GM12878 (cell line): ENCODE measurements at places on chromosomes 5 and 9.

DNA sequence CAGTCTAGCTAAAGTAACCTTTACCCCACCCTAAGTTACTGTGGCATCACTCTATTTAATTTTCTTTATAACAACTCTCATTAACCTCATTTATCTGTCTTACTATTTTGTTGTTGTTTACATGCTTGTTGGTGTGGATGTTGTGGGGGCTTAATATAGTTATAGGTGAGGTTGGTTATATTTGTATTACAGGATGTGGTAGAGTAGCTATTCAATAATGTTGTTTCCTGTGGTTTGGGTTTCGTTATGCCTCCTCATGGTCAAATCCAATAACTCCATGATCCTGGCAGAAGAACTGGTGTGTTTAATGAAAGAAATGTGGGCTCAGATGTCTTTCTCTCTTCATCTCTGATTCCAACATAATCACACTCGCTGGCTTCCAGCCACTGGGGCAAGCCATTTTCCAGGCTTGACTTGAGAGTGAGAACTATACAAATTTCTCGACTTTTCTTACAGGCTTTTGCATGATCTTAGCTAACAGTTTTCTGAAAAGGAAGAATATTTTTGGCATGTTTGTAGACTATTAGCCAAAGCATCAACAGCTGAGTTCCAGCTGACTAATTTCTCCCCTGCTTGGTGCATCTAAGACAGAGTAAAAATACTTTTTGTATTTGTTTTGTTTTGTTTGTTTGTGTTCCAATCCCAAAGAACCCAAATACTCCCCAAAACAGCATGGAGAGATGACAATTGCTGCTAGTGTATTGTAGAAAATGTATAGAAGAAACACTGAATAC, 303.7 kb upstream of the PAPPA start:
- DNase-seq = no peak

DNA sequence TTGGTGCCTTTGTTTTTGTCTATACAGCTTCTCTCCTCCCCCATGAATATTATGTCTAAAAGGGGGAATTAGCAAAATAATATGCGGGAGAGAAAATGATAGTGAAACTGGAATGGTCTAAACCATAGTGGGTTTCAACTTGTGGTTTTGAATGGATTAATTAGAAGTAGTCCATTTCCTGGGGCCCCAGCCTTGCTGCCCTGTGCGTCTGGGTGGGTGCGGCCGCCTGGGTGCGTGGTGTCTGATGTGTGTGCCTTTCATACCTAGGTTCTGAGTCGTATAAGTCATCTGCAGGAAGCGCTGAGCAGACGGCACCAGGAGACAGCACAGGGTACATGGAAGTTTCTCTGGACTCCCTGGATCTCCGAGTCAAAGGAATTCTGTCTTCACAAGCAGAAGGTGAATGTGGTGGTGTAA, 120.0 kb upstream of the CACNA1B start:
- DNase-seq = peak; percentile 69

DNA sequence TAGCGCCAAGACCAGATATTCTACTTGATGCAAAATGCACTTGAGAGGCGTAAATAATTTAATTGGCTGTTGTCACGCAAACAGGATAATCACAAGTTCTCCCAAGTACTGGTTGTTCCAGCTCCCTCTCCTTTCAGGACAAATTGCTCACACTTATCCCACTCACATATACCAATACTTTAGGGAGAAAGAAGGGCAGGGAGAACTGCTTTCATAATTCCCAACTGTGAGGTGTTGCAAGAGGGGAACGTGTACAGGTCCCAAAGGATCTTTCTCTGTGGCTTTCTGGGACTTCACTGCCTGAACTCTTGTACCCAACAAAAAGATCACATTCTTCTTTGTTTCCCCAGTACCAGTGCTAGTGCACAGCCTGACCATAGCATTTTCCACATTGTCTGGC, 21.5 kb upstream of the TGFBI start:
- no peak for DNase-seq

GRCh38 chr9:111414406-111414805, 69.8 kb downstream of the ECPAS start:
- no peak for DNase-seq

- no peak for DNase-seq
Observed at GRCh38 chr9:116686135-116686534, 970 bp upstream of the TRIM32 start.

DNA sequence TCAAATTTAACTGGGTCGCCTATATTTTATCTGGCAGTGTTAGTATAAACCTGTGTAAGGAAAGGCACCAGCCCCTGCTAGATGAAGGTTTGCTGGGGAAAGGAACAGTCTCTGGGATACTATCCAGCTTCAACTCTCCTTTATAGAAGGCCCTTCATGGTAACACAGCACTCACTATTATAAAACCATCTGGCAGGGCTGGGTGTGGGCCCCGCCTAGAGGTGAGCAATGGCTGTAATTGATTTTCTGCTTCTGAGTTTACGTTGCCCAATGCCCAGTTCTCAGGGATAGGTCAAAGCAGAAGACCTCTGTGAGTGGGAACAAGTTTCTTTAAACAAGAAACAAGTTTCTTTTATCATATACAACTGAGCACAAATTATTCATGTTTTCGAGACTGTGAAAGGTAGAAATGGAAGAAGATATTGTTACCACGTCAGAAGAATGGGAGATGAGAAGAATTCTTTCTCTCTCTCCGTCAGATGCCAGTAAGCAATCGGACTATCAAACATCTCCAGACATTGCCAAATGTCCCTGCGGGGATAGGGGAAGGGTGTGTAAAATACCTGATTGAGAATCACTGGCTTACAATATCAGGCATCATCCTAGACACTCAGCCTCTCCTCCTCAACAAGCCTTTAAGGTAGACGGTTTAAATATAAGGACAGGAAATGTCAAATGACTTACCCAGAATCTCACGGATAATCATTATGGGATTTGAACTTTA, 205.9 kb downstream of the PDZD2 start:
- DNase-seq = no peak

DNA sequence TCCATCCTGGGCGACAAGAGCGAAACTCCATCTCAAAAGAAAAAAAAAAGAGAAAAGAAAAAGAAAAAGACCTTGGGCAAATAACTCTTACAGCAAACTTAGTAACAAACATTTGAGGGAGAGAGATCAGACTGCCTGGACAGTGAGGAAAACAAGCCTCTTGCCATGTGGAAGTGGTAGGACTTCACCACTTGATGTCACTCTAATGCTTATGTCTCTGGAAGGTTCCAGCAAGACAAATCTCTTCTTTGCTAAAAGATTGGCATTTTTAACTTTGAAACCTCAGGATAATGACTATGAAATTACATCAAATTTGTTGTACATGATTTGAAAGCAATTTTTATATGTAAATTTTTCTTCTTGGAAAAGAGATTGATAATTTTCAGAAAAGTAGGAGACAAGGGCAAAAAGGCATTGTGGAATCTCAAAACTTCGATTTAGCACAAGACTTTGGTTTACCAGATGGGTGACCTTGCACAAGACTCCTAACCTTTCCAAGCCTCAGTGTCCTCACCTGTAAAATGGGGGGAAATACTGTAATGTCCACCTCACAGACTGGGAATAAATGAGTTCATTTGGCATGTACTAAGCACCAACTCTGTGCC, 5.4 kb downstream of the ACTL7B start:
- DNase-seq = no peak

DNA sequence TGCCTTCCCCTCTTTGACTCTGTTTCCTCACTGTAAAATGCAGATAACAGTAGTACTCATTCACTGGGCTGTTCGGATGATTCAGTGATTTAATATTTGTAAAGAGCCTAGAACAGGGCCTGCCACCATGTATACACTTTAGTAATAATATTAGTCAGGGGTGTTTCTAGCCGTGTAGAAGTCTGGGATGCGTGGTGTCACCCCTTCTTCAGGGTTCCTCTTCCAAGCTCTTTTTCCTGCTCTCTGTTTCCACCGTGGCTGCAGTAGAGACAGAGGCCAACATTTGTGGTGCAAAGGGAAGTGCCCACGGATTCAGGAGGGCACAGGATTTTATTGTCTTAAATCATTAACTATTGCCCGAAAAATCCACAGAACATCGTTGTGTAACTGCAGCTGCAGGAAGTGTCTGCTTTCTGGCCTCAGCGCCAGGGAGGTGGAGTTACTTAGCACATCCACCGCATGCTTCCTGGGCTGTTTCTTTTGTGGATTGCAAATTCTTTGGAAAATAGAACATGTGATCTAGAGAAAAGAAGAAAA, 61.7 kb downstream of the TRIO start:
- DNase-seq = no peak

DNA sequence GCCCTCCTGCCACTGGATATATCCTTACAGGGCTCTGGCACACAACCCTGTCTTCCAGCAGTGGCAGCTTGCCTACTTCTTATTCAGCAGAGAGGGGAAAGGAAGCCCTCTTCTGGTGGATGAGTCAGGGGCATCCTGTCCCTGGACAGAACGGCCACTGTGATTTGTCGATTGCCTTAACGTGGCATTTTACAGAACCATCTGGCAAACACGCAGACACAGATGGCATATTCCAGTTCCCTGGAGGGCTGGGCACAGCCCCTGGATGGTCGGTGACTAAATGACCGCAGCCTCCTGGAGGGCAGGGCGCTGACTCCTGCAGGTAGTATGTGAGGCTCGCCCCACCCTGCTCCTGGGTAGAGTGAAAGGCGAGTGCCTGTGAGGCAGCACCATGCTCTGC, 62.1 kb downstream of the DCP2 start:
- DNase-seq = no peak

DNA sequence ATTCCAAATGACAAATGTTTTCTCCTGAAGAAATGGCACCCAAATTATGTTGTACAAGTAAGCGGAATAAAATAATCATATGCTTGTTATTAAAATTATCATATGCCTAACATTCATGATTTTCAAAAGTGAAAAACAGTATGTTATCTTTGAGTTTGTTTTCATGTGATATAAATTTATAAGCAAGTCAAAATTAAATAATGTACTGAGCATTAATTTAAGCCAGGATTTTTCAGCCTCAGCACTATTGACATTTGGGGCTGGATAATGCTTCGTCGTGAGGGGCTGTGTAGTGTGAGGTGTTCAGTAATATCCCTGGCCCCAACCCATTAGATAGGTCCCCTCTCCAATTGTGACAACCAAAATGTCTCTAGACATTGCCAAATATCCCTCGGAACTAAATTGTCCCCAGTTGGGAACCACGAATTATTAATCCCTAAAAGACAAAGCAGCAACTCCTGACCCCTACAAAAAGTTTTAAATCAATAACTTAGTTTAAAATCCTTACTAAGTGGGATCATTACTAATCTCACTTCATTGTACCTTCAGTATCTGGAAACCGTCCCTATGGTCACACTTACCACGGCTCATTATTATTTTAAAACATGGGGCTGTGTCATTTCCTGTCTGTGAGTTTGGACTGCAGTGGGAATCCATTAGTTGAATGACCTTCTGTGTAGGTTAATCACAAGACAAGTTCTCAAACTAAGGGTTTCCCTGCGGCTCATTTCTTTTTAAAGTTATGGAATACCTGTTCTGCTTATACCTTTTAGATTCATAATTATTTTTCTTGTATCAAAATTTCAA, 1.3 kb upstream of the NNT start:
- DNase-seq = peak; percentile 30

DNA sequence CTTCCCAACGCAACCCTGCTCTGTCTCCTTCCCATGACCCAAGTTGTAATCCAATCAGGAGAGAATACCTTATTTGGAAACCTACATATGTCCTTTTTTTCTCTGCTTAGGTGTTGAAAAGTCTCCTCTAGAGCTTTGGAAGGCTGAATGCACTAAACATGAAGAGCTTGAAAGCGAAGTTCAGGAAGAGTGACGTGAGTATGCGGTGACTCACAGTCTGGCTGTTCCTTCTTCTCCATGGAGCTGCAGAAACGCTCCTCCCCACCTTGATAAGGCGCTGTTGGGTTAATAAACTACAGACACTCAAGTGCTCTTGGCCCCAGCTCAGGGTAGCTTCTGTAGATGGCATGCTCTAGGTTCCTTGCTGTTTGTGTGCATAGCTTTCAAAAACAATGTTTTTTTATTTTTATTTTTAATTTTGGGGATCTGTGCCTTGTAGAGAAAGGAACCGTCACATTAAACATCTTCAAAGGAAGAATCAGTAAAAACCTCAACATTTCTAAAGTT, 30.7 kb downstream of the RAI14 start:
- DNase-seq = no peak

GRCh38 chr9:114611516-114612271, 603 bp downstream of the TMEM268 start:
- DNase-seq = no peak

- no peak for DNase-seq
Observed at GRCh38 chr5:103475629-103476240, 86.9 kb downstream of the NUDT12 start.

- no peak for DNase-seq
Observed at GRCh38 chr5:78552729-78553342, 95.7 kb downstream of the LHFPL2 start.

- DNase-seq = no peak
Observed at GRCh38 chr9:29514336-29514735, 1941.1 kb upstream of the C9orf72 start.

DNA sequence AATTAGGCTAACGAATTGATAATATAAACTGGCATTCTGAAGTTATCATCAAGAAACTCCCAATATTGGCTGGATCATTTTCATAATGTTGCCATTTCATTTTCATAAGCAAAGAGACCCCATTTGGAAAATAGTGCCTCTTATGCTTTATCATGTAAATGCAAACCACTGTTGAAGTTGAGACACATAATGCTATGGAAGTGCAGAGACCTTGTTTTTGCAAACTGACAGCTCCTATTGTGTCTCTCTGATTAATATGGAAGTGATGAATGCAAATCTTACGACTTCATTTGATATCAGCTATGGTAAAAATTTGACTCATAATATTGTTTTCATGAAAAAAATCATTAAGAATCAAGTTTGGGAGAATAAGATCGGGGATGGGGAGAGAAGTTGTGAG, 25.3 kb upstream of the ZNF608 start:
- DNase-seq = no peak

DNA sequence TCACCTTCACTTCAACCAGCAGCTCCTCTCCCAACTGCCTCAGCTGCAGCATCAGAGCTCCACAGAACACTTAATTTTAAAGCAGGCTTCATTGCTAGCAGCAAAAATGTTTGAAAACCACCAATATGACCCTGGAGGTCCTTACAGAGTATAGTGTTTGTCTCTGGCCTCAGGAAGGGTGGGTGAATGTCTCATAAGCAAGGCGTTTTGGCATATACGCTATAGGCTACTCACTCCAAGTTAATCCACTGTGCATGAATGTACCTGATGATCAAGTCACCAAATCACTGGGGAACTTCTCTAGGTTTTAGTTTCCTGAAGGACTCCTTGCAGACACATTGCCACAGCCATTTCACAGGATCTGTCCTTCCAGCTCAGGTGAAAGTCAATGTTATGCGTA, 125.3 kb downstream of the GABBR2 start:
- no peak for DNase-seq

DNA sequence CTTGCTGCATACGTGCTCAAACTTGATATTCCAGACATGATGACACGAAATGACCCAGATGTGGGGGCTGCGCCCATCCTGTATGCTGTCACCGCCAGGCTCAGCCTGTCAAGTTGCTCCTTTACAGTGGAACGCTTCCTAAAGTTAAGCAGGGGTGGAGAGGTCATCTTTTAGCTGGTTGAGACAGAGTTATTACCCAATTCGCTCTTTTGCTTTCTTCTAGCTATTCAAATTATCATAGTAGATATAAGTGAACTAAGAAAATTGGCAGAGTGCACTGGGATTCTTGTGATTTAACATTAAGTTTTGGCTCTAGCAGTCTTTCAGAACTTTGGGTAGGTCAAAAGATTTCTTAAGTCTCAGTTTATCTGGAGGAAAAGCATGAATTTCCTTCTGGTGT, 69.8 kb upstream of the BASP1 start:
- no peak for DNase-seq

- no peak for DNase-seq
Observed at GRCh38 chr9:70832492-70832891, 288.9 kb downstream of the TRPM3 start.
